Suprapubic skin (tissue), 4 donors: ENCODE measurements at places on chromosomes 7 and 10. TPM values are rescaled to one million over a fixed set of nuclear protein-coding genes. Genes with fewer than 3 reads are reported as not detected.

Gene PRSS58
- total RNA-seq: not detected

Gene SUV39H2
- total RNA-seq: 11.2 TPM

Gene OGDHL
- total RNA-seq: not detected

Gene SPDYE1
- total RNA-seq: not detected

Gene CYP2C18
- 15.2 TPM for total RNA-seq

Gene TSPAN12
- 1.8 TPM for total RNA-seq

Gene AKR1E2
- total RNA-seq: 6.7 TPM

Gene AASS
- 7.9 TPM for total RNA-seq

- DNase-seq: no peak
- H3K27me3 ChIP-seq: no peaks in the 10 kb centered on the region
- H3K4me1 ChIP-seq: peaks cover 20% of the 10 kb centered on the region
- H3K4me3 ChIP-seq: peak overlapping the region; percentile 63
- H3K27ac ChIP-seq: peak overlapping the region; percentile 66
These were observed 666 bp upstream of the YAE1 start for GRCh38 chr7:39565538-39565937.

DNA sequence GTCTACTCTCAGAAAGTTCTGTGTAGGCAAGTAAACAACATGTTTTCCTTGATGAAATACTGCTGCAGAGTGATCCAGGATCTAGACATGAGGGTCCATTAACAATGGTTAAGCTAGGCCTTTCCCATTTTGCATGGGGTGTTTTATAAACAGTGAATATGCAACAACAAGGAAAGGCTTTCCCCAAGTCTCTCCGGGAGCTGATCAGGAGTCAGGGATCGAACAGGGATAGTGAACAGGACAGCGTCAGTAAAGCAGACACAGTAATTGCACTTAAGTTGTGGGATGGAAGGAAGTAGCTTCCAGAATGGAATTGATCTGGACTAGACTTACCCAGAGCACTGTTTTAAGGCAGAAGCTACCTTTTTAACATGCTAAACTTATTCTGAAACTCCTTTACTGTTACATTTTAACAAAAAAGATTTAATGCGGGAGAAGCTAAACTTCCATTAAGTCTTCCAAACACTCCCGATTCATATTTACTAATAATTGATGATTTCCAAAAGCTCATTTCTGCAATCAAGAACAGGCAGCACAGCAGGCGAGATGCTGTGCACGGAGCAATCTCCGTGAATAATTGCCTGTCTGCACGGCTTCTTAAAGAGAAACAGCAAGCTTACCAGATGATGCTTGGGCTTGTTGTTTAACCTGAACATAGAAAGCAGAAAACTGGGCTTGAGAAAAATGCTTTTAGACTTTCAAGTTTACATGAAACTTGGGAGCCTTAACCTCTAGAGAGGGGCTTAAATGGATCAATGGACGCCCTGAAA is 50.3 kb upstream of the DOCK1 start:
- no peak overlapping the region for H3K27ac ChIP-seq
- H3K36me3 ChIP-seq: no peaks in the 10 kb centered on the region
- H3K4me1 ChIP-seq: no peaks in the 10 kb centered on the region
- no peak for DNase-seq

DNA sequence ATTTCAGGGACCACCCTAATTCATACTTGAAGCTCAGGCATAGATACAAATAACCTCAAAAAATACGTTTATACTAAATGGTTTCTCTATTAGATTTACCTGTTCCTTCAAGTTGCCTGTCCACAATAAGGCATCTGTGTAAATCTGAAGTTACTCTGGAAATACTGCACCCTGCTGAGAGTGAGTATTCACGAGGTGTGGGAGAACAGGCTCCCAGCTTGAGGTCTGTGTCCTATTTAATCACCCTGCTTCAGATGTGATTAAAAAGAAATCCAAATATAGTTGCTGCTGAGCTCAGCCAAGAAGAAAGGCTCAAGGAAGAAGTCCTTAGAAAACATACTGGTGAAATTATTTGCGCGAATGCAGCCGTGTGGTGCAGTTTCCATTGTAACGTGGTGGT is 136.8 kb downstream of the KLF6 start:
- DNase-seq: no peak
- H3K27me3 ChIP-seq: no peaks in the 10 kb centered on the region
- H3K27ac ChIP-seq: no peak overlapping the region

DNA sequence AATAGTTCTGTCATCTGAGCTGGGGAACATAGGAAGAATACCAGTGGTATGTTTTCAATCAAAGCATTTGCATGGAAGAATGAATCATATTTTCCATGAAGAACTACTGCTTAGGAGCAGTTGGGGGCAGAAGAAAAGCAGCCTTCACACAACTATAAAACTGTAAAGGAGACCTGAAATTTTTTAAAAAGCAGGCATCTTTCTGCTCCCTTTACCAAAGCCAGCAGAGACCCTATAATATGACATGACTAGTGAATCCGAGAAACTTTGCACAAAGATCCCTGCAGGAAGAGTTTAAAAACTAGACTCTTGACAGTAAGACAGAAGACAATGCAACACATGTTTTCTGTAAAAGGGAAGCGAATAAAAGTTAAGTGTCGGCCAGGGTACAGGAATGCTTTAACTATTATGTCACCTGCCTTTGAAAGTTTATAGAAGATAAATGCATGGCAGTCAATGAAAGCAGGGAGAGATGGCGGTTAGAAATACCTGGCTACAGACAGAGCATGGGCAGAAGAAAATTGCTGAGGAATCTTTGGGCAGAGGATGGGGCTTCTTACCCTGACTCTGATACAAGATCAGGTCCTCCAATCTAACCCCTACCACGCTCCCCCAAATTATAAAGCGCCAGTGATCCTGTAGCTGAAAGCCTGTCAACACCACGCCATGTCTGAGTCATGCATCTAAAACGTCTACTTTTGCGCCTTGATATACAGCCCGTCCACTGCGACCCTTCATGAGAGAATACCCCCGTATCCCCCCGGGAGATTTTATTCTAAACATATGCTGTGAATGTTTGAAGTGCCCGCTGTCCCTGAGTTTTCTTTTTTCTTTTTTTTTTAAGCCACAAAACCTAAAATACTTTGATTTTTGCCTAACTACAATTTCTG is 93.1 kb downstream of the GLI3 start:
- H3K4me3 ChIP-seq: no peak overlapping the region
- peaks cover 25% of the 10 kb centered on the region for H3K4me1 ChIP-seq
- H3K27ac ChIP-seq: peak overlapping the region; percentile 5
- no peak for DNase-seq
- no peaks in the 10 kb centered on the region for H3K36me3 ChIP-seq

- H3K27me3 ChIP-seq: no peaks in the 10 kb centered on the region
- H3K4me3 ChIP-seq: no peak overlapping the region
- H3K4me1 ChIP-seq: no peaks in the 10 kb centered on the region
- no peak overlapping the region for H3K27ac ChIP-seq
These were observed 447.4 kb upstream of the PFKP start for GRCh38 chr10:2619916-2620315.

DNA sequence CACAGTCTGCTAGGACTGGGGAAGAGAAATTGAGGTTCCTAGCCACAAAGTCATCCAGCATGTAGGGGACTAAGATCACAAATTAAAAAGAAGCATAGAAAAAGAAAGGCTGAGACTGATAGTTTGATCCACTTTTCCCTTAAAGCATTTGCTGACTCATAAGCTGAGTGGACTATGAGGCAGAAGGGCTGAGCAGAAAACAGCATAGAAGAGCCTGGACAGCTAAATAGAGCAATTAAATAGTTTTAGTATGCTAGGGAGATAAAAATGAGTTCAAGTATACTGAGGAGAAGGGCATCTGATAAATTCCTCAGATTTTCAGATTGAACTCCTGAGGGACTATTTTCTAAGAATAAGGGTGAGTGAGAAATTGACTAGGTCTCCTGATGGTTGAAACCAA is 155.9 kb upstream of the EGR2 start:
- no peaks in the 10 kb centered on the region for H3K4me1 ChIP-seq
- no peak overlapping the region for H3K4me3 ChIP-seq
- no peaks in the 10 kb centered on the region for H3K36me3 ChIP-seq
- peaks cover 3% of the 10 kb centered on the region for H3K27me3 ChIP-seq
- no peak overlapping the region for H3K27ac ChIP-seq

- no peak overlapping the region for H3K27ac ChIP-seq
- DNase-seq: no peak
- H3K36me3 ChIP-seq: no peaks in the 10 kb centered on the region
- no peak overlapping the region for H3K4me3 ChIP-seq
- no peaks in the 10 kb centered on the region for H3K4me1 ChIP-seq
These were observed 1020.0 kb upstream of the GHITM start for GRCh38 chr10:83119346-83119745.

- no peak for DNase-seq
- H3K4me3 ChIP-seq: no peak overlapping the region
- H3K27me3 ChIP-seq: no peaks in the 10 kb centered on the region
- H3K4me1 ChIP-seq: peaks cover 6% of the 10 kb centered on the region
- no peak overlapping the region for H3K27ac ChIP-seq
These were observed 110.0 kb downstream of the LRMDA start for GRCh38 chr10:75541411-75541810.

- no peak overlapping the region for H3K4me3 ChIP-seq
- peaks cover 7% of the 10 kb centered on the region for H3K4me1 ChIP-seq
- H3K27me3 ChIP-seq: no peaks in the 10 kb centered on the region
- DNase-seq: no peak
- no peak overlapping the region for H3K27ac ChIP-seq
- no peaks in the 10 kb centered on the region for H3K36me3 ChIP-seq
These were observed 290.6 kb downstream of the FZD1 start for GRCh38 chr7:91554883-91555282.

DNA sequence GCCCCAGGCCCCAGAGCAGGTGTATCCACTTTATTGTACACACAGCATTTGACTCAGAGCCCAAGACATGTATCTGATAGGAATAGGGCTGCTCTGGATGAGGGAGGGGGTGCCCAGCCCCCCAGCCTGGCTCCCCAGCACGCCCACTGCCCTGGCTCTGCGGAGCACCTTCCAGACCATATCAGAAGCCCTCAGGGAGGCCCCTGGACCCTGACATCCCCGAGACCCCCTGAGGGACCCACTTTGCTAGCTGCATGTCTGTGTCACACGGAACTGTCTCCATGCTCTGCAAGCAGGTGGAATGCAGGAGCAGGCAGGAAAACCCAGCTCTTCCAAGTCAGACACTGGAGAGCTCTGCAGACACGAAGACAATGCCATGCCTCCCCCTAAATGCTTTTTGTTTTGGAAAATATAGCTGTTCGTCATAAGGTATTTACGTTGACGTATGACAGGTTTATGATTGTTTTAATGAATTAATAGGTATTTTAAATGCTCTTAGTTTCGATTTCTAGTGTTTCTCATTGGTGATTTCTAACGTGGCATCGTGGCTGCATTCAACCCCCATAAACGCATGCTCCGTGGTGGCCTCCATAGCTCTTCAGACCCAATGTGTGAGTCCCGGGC is 92.8 kb upstream of the INSIG1 start:
- DNase-seq: no peak
- peak overlapping the region; percentile 87 for H3K27ac ChIP-seq
- no peaks in the 10 kb centered on the region for H3K4me1 ChIP-seq
- no peaks in the 10 kb centered on the region for H3K27me3 ChIP-seq
- H3K4me3 ChIP-seq: peak overlapping the region; percentile 38

DNA sequence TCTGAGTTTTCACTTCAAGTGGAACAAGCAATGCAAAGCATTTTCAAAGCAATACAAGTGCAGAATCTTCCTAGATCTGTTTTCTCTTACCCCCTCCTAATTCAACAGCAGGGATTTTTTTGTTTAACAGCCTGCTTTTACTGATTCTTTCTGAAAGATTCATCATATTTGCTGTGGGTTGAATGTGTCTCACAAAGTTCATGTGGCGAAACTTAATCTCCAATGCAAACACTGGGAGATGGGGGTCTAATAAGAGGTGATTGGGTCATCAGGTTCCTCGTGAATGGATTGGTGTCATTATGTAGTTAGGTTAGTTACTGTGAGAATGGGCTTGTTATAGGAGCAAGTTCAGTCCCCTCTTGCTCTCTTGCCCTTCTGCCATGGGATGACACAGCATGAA is 107.6 kb downstream of the CNNM2 start:
- no peaks in the 10 kb centered on the region for H3K4me1 ChIP-seq
- no peaks in the 10 kb centered on the region for H3K27me3 ChIP-seq
- no peak overlapping the region for H3K27ac ChIP-seq
- H3K36me3 ChIP-seq: no peaks in the 10 kb centered on the region

- H3K27ac ChIP-seq: no peak overlapping the region
- H3K4me1 ChIP-seq: peaks cover 33% of the 10 kb centered on the region
- DNase-seq: no peak
- H3K27me3 ChIP-seq: no peaks in the 10 kb centered on the region
These were observed 4.3 kb upstream of the ABCC2 start for GRCh38 chr10:99777918-99778714.

DNA sequence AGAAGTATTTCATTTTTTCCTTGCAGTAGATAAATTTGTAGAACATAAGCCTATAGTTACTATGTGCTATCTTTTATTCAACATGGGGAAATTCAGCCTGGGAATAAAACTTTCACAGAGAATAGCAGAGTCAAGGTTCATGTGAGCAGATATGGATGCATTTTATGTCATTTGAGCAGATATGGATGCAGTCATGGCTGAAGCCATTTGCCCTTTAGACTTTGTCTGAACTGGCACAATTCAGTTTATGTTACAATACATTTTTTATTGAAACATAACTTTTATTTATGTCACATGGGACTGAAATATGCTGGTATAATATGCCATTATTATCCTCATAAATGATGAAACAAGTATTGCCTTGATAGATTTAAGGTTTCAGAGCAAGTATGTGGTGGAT is 231.1 kb downstream of the CACNA2D1 start:
- no peak overlapping the region for H3K4me3 ChIP-seq
- DNase-seq: no peak
- no peaks in the 10 kb centered on the region for H3K4me1 ChIP-seq
- H3K27me3 ChIP-seq: no peaks in the 10 kb centered on the region

DNA sequence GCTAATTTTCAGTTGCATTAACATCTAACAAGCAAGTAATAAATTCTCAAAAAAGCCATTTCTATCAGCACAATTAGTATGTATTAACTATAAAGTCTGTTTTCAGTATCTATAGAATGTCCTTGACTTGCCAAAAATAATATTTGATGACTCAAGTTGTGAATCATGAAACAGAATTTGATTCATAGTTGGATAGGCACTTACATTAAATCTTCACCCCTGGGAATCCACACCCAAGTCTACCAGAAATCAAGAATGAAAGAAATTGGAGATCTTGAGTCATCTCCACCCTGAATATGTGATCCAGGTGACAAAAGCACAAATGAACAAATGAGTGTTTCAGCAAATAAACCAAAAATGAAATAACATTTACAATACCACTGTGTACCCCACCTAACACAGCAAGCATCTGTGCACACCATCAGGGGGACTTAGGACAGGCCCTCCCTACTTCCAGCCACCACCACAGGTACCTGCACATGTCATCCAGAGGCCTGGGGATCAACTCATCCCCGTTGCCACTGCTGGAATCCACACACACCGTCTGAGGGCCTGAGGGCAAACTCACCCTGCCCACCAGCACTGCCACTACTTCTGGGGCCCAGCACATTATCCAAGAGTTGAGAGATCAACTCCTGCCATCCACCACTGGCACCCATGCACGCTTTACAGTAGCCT is 160.1 kb downstream of the MTERF1 start:
- H3K4me3 ChIP-seq: no peak overlapping the region
- no peaks in the 10 kb centered on the region for H3K27me3 ChIP-seq
- no peaks in the 10 kb centered on the region for H3K4me1 ChIP-seq
- DNase-seq: no peak
- no peaks in the 10 kb centered on the region for H3K36me3 ChIP-seq
